ENCODE measurements at places on chromosomes 3 and 15.

GRCh38 chr3:43190670-43191069 is 84.8 kb upstream of the POMGNT2 start:
- no peak for DNase-seq

DNA sequence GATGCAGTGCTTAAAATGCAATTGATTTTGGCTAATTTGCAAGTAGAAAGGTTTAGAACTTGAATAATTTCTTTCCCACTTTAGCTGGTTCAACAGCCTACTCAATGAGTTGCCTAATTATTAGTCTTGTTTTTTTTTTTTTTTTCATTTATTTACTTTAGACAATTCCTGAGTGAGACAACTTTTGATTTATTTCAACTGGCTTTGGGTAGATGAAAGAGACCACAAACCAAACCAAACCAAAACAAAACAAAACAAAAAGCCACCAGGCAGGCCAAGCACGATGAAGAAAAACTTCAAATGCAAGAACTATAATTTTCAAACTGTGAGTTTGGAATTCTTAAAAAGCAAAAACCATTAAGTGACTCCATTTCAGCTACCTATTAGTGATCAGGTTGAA is 469.9 kb downstream of the GBE1 start:
- no peak for DNase-seq

DNA sequence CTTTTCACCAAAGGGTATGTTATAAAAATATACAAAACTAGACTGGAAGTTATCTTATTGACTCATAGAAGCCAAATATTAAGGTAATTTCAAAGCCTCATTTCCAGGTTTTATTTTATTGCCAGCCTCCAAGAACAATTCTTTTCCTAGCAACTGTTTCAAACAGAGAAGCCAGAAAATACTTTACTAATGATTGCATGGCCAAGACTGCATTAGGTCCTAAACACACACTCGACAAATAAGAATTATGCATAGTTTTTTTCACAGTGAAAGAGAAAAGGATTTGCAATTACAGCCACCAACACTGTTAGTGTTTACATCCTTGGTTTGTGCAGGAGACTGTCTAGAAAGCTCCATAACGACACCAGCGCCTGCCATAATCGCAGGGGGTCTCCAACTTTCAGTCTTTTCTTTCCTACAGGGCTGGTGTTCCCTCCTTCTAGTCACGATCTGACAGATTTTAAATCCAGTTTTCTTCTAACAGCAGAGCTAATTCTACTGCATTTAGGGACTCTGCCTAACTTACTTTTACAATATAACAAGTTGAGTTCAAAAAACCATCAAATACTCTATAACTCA is 58.1 kb downstream of the CLASP2 start:
- no peak for DNase-seq

GRCh38 chr3:55449527-55449926 is 37.6 kb downstream of the WNT5A start:
- DNase-seq = no peak

GRCh38 chr3:53331871-53332270 is 15.5 kb downstream of the DCP1A start:
- no peak for DNase-seq

DNA sequence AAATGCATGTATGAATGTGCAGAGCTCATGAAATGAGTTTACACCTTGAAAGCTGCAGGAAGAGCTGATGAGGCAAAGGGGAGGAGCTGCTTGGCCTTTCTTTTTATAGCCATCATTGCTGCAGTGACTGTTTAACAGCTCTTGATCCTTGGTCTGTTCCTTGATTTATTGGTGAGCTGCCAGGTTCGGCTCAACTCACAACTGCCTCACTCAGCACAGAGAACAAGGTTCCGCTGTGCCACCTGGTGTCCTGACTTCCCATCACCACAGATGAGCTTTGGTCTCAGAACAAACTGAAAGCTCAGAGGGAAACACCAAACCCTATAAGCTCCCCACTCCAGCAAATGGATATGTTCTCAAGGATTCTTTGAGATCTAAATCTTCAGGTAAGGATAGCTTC is 626.1 kb downstream of the MAGI1 start:
- no peak for DNase-seq

GRCh38 chr3:25854214-25854613 is 64.3 kb downstream of the OXSM start:
- DNase-seq = no peak

- DNase-seq = no peak
These were observed 37.1 kb downstream of the ADAMTS9 start for GRCh38 chr3:64650715-64651114.

DNA sequence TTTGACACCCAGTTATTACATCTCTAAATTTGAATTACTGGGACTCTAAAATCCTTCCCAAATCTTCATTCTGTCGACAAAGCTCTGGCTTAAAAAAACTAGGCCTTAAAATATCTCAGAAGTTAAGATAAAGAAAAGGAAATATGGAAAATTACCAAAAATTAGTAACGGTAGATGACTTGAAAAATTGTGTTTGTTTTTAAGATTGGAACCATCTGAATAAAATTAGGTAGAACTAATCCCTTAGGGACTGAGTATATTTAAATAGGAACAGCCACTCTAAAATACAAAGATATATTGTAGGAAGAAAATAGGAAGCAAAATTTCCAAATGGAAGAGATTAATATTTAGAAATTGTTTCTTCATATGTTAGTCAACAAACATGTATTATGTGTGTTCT is 45.1 kb upstream of the CHMP2B start:
- DNase-seq = no peak

DNA sequence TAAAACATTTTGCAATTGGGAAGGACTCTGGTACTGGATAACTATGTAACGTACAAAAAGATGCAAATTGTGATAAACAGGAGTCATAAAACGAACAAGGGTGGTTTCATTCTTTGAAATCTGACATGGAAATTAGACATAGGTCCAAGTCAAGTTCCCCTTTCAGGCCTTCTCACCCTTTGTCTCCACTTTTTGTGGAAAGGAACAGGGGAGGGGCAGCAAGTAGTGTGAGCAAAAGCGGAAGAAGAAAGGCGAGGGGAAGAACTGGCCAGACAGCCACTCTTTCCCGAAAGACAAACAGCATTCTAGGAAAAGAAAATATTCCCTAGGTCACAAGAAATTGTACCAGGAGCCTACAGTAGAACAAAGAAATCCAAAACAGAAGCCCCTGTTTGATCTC is 52.6 kb downstream of the MCF2L2 start:
- DNase-seq = no peak

GRCh38 chr3:181793006-181793405 is 81.3 kb downstream of the SOX2 start:
- no peak for DNase-seq

DNA sequence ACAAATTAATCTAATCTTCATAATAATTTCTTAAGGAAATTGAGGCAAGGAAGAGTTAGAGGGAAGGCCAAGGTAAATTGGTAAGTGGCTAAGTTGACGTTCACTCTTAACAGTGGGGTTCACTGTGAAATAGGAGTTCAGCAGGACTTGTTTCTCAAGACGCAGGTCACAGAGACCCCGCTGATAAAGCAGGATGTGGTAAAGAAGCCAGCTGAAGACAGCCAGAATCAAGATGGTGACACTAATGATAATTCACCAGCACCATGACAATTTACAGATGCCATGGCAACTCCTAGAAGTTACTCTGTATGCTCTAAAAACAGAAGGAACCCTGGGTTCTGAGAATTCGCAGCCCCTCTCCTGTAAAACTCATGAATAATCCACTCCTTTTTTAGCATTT is 100.1 kb upstream of the CTDSPL start:
- no peak for DNase-seq

GRCh38 chr15:27324886-27325615 is 354.1 kb downstream of the GABRG3 start:
- no peak for DNase-seq

DNA sequence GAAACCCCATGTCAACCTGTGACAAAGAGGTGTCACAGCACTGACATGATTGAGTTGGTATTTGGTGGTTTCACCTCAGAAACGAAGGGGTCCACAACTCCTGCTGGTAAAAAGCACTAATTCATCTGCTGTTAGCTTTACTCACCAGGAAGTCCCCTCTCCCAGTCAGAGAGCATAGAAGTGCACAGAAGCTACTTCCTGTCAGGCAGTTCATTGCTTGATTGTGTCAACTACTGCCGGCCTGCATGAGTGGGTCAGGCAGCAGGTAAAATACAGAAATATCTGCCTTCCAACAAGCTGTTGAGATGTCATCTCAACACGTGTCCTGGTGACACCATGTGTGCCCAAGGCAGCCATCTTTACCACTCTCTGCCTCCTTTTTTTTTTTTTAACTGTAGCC is 596.6 kb upstream of the NR2F2 start:
- DNase-seq = no peak

DNA sequence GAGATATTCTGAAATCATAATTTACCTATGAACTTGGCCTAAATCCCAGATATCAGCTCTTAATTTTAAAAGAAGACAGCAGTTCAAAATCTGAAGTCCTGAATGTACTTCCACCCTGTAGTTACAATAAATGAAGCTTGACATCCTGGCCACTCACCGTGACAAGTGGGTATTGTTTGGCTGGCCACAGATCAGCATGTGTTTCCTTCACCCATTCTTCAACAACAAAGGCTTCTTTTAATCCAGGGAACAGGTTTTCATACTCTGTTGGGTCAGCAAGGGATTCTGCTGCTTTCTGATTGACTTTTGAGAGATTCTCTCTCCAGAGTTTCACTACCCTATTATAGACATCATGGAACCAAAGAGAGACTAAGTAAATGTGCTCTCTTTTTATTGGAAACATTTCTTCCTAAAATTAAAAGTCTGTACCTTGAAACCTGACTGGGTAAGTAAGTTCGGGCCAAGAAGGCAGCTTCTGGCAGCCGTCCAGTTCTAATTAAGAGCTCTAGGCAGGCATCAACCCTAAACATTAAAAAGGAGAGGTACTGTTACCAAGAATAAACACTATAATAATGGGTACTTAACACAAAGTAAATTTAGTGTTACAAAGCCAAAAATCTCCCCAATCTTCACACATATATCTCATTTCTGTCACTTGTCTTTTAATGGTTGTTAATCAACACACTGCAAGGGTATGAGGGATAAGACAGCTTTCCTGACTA is 15.2 kb downstream of the MRPS22 start:
- no peak for DNase-seq

DNA sequence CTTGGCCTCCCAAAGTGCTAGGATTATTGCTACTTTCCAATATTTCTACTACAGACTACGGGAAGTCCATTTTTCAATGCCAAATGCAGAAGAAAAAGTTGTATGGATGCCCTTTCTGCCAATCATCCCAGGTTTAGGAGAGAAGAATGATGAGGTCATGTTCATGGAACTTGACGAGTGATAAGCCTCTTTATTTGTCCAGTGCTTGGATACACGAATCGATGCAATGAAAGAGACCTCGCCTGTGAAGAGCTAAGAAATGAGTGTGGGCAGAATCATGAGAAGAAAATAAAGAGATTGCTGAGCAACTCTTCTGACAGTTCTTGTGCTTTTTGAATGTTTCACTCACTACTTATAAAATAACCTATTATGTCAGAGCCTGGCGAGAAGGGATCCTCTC is 996 bp upstream of the SLC28A1 start:
- no peak for DNase-seq

GRCh38 chr3:182180654-182181385 is 469.1 kb downstream of the SOX2 start:
- no peak for DNase-seq

DNA sequence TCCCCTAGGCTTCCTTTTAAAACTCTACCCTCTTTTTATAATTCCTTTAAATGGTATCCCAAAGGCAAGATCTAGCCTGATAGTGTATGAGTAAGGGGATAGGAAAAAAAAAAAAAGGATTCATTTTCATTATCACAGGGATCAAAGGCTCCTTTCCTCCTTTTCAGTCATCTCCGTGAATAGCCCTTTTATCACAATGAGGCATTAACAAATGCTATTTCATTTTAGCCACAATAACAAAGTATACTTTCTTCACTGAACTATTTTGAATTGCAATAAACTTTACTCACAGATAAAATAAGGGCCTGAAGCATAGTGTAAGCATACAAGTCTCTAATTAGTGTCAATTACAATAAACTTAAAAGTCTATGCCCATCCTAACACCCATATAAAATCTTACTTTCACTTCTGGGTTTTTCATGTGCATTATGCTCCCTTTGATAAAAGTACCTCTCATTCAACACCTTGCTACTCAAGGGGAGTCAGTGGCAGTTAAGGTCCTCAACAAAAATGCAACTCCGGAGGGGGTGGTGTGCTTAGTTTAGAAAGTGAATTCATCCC is 8.6 kb downstream of the HIGD1A start:
- DNase-seq = no peak

DNA sequence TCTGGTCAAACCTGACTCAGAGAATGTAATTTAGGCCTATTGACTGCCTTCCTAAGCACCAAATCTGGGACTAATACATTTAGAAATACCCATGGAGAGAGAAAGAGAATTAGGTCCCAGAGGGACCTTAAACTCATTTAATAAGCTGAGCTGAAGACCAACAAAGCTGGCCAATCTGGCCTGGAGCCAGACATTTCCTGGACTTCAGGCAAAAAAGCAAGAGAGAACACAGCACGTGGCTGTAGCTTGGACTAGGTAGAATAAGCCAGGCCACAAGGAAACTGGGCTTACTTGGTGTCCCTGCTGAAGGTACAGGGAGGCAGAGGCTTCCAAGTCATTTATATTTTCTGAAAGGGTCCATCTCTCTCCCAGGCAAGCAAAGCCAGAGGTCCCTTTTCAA is 88.1 kb downstream of the RTP4 start:
- DNase-seq = peak; percentile 43

DNA sequence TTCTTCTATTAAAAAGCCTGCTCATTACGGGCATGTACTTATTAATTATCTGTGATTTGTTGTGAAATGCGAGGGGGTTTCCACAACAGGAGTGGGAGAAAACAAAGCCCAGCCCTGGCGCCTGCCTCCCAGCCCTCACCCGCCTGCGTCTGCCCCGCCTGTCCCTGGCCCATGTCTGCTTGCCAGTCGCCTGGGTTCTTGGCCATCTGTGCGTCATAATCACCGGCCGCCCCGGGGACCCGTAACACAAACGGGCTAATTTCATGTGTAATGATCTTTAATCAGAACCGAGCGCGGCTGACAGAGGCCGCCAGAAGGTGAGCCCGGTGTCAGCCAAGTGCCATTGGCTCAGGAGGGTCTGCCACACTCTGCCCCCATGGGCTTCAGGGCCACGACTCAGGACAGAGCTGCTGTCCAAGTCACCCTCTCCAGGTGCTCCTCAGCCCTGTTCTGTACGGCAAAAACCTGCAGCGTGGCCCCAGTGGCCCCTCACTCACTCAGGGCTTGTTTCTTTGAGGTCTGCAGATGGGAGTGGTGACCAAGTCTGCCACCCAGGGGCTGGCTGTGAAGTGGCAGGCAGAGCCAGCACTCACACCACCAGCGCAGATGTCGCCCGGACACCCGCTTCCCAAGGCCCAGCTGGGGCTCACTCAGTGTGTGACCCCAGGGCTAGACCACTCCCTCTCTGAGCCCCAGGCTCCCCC is 28.8 kb upstream of the TMEM115 start:
- DNase-seq = no peak
